ENCODE measurements at places on chromosomes 1 and 21.

- DNase-seq = no peak
These were observed 6.6 kb upstream of the C2CD2 start for GRCh38 chr21:41960386-41960785.

- no peak for DNase-seq
These were observed 26.9 kb downstream of the CRP start for GRCh38 chr1:159687511-159687910.

GRCh38 chr1:175075572-175076568 is 8.2 kb downstream of the TNN start:
- no peak for DNase-seq

- no peak for DNase-seq
These were observed 47.3 kb downstream of the KMO start for GRCh38 chr1:241579434-241579833.

DNA sequence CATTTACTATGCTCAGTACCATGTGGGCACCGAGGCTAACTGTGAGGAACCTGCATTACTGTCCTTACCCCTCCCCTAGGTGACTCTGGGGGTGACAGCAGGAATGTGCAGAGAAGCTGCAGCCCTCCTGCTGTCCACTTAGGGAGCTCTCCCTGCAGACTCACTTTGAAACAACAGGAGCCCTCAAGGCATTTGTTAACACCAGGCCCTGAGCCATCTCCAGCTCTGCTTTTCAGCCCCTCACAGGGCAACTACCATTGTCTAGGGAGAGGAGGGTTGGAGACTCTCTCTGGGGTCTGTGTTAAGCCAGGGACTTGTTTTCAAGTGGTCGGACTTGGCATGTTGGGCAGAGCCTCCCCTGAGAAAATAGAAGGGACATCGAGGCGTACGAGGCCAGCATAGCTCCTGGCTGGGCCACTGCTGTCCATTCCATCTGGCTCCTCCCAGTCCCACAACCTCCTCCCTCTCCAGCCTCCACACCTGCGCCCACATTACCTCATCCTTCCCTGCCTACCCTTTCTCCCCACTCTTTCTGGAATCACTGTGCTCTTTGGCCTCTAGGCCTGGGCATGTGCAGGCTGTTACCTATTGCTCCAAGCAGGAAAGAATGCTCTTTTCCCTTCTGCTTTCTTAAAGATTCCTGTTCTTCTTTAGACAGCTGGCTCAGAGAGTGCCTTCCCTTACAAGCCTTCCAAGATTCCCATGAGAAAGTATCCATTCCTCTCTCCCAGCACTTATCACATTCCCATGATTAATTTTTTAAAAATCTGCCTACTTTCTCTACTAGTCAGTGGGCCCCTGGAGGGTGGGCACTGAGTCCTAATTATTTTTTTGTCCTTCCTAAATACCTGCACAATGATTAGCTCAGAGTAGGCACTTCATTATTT is 102.7 kb upstream of the GCLM start:
- DNase-seq = no peak

GRCh38 chr1:184708084-184708676 is 46.5 kb downstream of the EDEM3 start:
- DNase-seq = no peak

DNA sequence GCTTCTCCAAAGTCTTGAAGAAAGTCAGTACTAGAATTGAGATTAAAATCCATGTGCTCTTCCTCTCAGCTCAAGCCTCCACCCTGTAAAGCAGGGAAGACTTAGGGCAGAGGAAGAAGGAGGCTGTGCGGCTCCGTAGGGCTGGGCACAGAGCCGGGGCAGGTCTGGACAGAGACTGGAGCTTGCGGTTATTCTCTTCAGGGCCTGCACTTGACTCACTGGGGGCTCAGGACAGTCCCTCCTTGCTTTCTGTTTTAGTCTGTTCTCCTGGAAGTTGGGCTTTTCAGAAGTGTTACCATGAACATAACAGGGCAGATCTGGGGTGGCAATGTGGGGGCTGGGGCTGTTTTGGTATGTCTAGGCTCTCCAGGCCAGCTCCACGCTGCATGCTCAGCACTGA is 21.6 kb upstream of the TRABD2B start:
- DNase-seq = no peak
